Thoracic aorta (tissue), 2 donors: ENCODE measurements at places on chromosomes 12 and 14. TPM values are rescaled to one million over a fixed set of nuclear protein-coding genes. Genes with fewer than 3 reads are reported as not detected.

DNA sequence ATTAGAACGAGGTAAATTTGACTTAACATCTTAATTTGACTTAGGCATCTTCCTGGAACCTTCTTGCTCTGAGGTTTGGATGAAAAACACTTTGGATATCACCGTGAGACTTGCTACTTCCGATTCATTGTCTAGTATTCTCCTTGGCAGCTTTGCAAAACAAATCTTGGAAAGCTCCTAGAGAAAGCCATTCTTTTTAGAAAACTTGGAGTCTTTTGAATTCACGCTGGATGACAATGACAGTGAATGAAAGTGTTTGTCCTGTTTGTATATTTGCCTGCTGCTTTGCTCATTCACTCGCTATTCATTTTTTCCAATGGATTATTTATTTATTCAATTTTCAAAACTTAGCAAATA is 222.1 kb upstream of the HMGA2 start:
- DNase-seq: no peak

DNA sequence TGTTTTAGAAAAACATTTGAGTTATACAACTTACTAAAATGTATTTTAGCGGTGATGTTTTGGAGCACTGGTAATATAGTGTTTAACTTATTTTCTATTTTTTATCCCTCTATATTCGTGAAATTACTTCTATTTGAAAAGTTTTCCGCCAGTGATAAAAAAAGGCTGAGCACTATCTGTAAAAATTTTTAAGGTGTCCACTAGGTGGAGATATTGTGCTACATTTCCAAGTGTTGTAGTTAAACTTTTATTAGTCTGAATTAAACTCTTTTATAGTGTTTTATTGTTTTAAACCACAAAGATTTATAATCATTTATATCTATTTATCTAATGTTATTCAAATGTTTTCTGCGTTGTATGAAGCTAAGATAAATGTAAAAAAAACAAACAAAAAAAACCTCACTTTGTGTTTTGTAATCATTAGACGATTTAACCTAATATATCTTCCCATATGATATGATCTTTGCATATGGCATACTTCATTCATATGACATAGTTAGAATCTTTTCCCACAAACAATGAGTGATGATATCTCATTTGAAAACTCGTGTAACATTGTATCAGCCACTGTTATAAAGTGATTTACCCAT is 11.8 kb downstream of the ALG10B start:
- no peak for DNase-seq

- DNase-seq: no peak
Observed at GRCh38 chr14:57761800-57762199, 104.1 kb downstream of the SLC35F4 start.

Gene BMAL2
- 5.8 TPM for total RNA-seq

DNA sequence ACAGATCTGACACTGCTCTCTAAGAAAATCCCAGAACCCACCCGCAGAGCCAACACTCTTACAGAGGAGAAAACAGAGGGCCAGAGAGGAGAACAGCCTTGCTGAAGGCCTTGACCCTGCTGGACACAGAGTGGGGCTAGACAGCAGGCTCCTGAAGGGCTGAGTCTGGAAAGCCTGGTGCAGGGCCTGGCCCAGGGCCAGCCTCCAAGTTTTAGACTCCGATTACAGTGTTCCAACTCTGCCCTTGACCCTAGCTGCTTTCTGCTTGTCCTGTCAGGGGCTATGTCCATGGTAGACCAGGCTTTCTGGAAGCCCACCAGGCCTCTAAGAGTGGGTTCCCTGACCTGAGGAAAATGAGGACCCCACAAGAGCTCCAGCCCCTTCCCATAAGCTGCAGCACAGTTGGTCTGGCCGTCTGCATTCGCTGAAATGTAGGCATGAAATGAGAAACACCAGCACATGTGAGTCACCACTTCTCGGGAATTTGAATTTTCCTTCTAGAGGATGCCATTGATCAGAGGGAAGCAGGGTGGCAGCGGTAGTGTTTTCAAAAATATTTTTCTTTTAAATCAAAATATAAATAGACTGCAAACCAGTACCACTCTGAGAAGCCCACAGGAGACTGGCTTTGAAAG is 154.4 kb downstream of the CALM1 start:
- DNase-seq: no peak

- no peak for DNase-seq
Observed at GRCh38 chr14:93929657-93930056, 2.5 kb downstream of the FAM181A start.

Gene PTPRO
- 11.9 TPM for total RNA-seq

DNA sequence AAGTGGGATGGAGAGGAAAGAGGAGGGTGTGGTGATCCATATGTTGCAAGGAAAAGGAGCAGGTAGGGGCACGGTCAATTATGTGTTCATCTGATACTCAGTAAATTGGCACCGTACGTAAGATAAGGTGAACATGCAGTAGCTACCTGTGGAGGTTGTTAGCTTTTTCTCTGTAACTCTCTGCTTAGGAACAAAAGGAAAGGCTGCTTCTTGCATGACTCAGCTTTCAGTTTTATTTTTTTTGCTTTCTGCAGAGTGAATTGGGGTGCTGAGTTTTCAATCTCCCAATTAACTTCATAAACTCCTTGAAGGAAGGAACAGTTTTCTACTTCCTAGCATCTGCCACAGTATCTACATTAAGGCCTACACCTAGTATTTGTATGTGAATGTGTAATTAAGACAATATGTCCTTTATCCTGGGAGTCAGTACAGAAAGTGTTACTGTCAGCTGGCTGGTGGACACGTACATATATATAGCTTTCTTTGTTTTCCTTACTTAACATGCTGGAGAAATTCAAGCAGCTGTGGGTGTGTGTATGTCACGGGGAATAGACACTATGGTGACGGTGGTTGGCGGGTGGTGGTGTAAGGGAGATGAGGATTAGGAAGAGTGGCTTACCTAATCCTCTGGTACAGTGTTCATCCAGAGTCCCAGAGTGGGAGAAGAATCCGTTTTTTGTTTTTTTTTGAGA is 40.1 kb upstream of the WNK1 start:
- DNase-seq: no peak

DNA sequence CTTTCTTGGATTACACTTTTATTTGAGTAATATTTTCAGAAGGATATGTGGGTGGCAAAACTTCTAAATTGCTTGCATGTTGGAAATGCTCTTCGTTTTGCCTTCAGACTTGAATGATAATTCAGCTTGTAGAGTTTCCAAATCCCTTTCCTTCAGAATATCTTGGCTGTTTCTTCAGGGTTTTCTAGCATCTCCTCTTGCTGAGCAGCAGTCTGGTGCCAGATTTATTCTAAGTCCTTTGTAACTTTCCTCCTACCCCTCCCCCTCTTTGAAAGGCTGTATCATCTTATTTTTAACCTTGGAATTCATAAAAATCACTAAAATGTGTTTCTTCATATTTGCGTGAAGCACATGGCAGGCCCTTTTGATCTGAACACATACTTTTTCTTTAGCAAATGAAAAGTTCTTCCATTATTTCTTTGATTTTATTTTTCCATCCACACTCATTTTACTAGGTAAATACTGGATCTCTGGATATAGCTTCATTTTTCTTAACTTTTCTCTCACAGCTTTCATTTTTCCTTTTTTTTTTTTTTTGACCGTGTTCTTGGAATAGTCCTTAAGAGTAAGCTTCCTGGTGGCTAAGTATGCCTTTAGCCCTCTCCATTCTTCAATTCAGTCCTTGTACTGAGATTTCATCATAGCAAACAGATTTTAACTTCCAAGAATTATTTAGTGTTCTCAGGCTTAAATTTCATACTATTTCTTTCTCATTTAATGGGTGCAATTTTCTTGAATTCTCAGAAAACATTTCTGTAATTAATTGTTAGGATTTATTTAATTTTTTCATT is 102.0 kb downstream of the SLC38A4 start:
- no peak for DNase-seq

DNA sequence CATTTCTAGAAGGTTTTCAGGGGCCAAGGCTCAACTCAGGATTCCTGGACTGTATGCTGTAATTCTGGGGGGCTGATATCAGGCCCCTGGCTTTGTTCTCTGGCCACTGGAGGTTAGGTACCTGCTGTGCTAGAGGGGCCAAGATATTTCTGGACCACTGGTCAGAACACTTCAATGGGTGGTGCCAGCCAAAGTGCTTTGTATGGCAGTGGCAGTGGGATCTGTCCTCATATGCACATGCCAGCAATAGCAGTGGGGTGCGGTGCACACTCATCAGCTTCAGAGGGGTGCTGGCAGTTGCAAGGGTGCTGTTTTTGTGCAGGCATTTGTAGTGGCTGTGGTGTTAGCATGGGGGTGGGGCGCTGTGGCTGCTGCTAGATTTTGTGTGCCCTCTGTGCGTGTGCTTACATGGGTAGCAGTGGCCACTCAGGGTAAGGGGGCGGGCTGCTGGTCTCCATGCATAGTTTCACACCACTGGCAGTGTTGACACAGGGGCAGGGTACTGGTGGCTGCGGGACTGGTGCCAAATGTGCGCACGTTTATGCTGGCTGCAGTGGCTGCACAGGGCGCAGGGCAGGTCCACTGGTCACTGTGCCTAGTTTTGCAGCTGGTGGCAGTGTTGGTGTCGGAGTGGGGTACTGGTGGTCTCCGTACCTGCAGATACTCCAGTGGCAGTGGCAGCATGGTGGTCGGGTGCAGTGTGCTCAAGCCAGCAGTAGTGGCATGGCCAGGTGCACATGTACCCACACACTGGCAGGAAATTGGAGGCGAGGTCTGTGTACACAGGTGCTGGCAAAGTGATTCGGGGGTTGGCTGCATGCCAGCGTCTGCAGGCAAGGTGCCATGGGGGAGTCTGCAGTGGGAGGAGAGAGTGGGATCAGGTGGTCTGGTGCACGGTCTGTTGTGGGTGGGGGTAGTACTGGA is 12.6 kb downstream of the NOPCHAP1 start:
- DNase-seq: no peak

Gene AQP5
- 0.42 TPM for total RNA-seq
